ENCODE measurements at places on chromosomes 1 and 21. TPM values are rescaled to one million over a fixed set of nuclear protein-coding genes. Genes with fewer than 3 reads are reported as not detected.
A peak's percentile ranks its signal among the peaks of the same experiment; 100 is the strongest.

DNA sequence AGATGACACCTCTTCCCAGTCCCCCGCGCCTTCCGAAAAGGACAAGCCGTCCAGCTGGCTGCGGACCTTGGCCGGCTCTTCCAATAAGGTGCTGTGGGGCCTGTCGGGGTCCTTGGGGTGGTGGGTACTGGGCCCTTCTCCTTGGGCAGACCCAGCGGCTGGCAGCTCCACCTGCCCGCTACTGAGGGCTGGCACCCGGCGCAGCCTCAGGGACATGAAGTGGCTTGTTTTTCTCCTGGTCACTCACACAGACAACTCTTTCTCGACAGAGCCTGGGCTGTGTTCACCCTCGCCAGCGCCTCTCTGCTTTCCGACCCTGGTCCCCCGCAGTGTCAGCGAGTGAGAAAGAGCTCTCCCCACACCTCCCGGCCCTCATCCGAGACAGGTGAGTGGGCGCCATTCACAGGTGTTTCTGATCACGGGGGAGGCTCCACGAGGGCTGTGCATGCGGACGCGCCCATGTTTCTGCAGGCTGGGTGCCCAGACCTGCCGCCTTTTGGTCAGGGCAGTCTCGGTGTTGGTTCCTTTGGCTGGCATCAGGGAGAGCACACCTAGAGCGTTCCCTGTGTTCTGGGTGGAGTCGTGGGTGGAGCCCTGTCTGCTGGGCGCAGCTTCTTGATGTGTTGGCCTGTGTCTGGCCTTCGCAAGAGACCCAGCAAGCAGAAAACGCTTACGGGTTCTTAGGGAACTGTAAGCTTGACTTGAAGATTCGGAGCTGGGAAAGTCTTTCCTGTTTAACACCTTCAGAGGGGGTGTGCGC is 75.1 kb downstream of the SKI start:
- peak overlapping the region; percentile 37 for H3K27ac ChIP-seq
- H3K4me1 ChIP-seq = peaks cover 45% of the 10 kb centered on the region
- DNase-seq = no peak
- H3K36me3 ChIP-seq = peaks cover 27% of the 10 kb centered on the region

- DNase-seq = peak; percentile 26
- H3K36me3 ChIP-seq = peaks cover 16% of the 10 kb centered on the region
- H3K4me3 ChIP-seq = no peak overlapping the region
- no peaks in the 10 kb centered on the region for H3K27me3 ChIP-seq
Observed at GRCh38 chr1:220123889-220124288, 30.0 kb downstream of the IARS2 start.

The OR4F16 gene
- total RNA-seq = not detected

The LAPTM5 gene
- total RNA-seq = 584 TPM

The ATP6V1G3 gene
- total RNA-seq = not detected

The CLDN17 gene
- total RNA-seq = not detected

DNA sequence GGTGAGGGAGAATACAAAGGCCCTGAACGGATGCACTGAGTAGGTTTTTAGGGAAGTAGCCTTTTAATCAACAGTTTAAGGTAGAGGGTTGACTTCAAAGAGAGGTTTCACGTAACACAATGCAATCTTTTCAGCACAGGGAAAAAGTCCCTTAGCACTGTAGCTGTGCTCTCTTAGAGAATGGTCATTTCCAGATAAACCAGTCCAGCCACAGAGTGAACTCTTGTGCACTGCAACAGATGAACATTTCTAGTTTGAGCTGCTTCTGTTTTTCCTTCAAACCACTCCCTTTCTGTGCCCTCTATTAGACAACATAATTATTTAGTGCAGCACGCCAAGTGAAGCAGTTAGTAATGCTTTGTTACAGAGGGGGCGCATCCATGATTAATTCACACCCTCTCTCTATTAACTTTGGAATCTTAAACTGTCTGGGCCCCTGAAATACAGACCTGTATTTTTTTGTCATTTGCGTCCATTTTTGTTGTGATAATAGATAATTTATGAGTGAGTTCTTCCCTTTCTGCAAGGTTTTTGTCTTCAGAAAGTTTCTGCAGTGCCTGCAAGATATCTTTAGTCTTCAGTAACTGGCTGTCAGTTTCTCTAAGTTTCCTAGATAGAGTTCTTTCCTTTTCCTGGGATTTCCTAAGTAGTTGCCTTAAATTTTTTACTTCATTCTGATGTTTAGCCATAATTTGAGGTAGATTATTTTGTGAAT is 22.9 kb downstream of the LCA5L start:
- no peaks in the 10 kb centered on the region for H3K36me3 ChIP-seq
- H3K27me3 ChIP-seq = no peaks in the 10 kb centered on the region
- no peak overlapping the region for H3K27ac ChIP-seq

GRCh38 chr1:226867461-226868054 is 2.9 kb upstream of the PSEN2 start:
- DNase-seq = no peak
- peaks cover 39% of the 10 kb centered on the region for H3K27me3 ChIP-seq
- no peak overlapping the region for H3K27ac ChIP-seq
- H3K4me1 ChIP-seq = peaks cover 28% of the 10 kb centered on the region
- no peaks in the 10 kb centered on the region for H3K36me3 ChIP-seq

DNA sequence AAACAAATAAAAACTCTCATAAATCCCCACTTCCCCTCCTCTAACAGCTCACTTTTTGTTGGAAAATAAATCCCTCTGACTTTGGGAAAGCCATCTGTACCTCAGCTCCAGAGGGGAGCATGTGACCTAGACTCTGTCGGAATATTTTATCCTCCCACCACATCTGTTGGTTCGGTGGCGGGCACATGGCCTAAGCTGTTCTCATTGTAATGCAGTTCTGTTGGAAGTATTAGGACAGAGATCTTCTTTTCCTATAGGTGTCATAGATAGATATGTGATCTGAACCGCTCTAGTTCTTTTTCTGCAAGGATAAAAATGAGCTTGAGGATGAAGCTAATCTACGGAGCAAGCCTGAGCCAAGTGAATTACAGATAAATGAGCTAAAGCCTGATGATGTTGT is 50.5 kb upstream of the EPS8L3 start:
- H3K4me3 ChIP-seq = no peak overlapping the region
- H3K4me1 ChIP-seq = peaks cover 12% of the 10 kb centered on the region
- no peak for DNase-seq
- H3K27me3 ChIP-seq = peaks cover 3% of the 10 kb centered on the region
- H3K36me3 ChIP-seq = peaks cover 3% of the 10 kb centered on the region

The DEPDC1 gene
- total RNA-seq = 24.5 TPM

- no peak for DNase-seq
- no peaks in the 10 kb centered on the region for H3K36me3 ChIP-seq
- H3K4me3 ChIP-seq = no peak overlapping the region
- no peak overlapping the region for H3K27ac ChIP-seq
- peaks cover 2% of the 10 kb centered on the region for H3K27me3 ChIP-seq
Observed at GRCh38 chr1:89382479-89382878, 18.6 kb downstream of the GBP6 start.
